ENCODE measurements at places on chromosomes 16 and 17.

DNA sequence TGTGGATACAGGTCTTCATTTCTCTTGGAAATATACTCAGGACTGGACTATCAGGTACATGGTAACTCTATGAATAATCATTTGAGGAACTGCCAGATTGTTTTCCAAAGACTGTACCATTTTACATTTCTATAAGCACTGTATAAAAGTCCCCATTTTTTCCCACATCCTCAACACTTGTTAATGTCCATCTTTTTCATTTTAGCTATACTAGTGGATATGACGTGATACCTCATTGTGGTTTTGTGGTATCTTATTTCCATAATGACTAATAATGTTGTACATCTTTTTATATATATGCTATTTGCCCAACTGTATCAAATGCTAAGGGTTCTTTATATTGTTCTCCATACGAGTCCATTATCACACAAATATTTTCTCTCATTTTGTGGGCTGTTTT, 22.9 kb downstream of the NUP88 start:
- no peak for DNase-seq

DNA sequence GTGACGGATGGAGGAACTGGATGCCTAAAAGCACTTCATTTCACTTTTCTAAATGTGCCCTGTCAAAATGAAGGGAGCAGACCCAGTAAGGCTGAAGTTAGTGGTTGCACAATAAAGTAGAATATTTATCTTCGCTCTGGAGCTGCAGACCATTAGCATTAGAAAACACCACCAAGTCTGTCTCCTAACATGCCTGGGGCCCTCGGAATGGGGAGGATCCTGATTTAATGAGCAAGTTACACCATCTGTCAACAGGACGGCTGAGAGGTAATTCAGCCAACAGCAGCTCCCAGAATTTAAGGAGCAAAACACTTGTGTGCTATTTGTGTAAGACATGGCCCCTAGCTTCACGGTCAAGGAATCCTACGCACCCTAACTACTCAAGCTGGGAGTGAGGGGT, 22.3 kb downstream of the CA10 start:
- DNase-seq, result no peak

- DNase-seq, result no peak
These were observed 461.0 kb upstream of the C16orf82 start for GRCh38 chr16:26605626-26606271.

DNA sequence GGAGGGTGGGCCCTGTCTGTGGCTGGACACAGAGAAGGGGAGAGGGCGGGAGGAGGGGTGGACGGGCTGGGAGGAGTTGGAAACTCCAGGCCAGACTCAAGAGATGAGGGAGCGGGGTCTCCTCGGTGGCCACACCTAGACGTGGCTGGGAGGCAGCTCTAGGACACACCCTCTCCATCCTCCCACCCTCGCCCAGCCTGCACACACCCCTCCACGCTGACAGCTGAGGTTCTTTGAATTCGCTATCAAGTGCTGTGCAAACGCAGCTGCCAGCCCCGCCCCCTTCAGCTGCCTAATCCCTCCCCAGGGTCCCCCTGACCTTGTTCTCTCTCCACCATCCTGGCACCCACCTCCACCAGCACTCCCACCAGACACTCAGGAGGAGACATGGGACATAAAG, 48.7 kb downstream of the DNAH17 start:
- no peak for DNase-seq

- DNase-seq, result no peak
These were observed 5.0 kb downstream of the JUP start for GRCh38 chr17:41781404-41782110.
